ENCODE measurements at places on chromosomes 1 and 21.
A peak's percentile ranks its signal among the peaks of the same experiment; 100 is the strongest.

DNA sequence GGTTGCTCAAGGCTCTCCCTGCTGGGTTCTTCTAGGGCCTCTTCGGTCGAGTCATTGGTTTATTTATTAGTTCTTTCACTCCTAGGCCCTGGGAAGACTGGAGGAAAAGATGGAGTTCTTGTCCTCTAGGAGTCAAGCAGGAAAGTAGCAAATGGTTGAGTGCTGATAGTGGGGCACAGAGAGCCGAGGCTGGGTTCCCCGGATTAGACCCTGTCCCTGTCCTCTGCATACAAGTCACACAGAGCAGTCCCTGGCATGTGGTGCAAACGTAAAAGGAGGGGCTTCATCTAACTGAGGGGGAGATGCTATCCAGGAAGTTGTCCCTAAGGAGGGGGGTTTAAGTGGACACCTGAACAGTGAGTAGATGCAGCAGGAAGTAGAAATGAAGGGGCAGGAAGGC is 19.2 kb upstream of the KCNE2 start:
- DNase-seq = no peak

DNA sequence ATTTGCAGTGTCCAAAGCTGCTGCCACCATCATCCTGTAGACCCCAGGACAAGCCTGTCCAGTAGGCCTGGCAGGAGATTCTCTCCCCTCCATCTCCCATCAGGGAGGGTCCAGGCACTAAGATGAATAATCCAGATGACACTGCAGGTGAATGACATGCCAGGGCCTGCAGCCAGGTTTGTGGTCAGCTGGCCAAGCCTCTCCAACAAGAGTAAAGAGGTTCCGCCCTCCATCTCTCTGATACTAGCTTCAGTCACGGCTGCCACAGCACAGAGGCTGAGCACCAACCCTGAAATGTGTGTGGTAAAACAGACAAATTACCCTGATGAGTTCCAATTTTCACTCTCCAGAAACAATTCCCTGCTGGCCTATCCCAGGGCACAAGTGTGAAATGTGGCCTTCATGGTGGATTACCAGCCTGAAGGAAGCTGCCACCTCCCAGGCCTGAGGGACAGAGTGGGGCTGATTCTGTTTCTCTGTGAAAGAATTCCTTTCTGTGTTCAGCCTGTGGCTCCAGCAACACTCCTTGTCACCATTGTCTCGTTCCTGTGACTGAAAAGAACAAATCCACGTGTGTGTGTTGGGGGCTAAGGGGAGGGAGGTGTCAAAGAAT is 19.9 kb upstream of the LHX4 start:
- no peak for DNase-seq

DNA sequence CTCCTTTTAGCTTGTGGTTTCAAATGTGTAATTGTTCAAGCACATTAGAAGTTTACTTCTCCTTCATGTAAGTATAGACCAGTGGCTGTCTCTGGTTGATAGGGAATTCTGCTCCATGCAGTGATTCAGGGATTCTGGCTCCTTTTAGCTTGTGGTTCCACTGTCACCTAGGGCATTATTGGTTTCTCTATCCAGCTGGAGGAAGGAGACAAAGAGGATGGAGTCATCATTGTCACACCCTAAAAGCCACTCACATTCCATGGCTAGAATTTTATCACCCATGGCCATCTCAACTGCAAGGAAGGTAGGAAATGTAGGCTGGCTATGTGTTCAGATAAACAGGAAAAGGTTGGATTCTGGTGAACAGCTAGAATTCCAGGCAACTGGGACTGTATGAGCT is 131.2 kb downstream of the URB2 start:
- DNase-seq = no peak

GRCh38 chr1:207364614-207365013 is 43.1 kb downstream of the CD55 start:
- no peak for DNase-seq

- no peak for DNase-seq
Measured at GRCh38 chr1:184576822-184577221, 177.8 kb downstream of the EDEM3 start.

GRCh38 chr1:59815892-59816291 is 1.1 kb downstream of the HOOK1 start:
- DNase-seq = no peak

- no peak for DNase-seq
Measured at GRCh38 chr21:40684726-40685125, 162.2 kb downstream of the DSCAM start.

GRCh38 chr1:151882466-151882865 is 26.8 kb downstream of the THEM4 start:
- DNase-seq = no peak

GRCh38 chr1:180230791-180231505 is 884 bp downstream of the LHX4 start:
- DNase-seq = peak; percentile 56

- no peak for DNase-seq
Measured at GRCh38 chr1:4743978-4744750, 89.8 kb downstream of the AJAP1 start.

DNA sequence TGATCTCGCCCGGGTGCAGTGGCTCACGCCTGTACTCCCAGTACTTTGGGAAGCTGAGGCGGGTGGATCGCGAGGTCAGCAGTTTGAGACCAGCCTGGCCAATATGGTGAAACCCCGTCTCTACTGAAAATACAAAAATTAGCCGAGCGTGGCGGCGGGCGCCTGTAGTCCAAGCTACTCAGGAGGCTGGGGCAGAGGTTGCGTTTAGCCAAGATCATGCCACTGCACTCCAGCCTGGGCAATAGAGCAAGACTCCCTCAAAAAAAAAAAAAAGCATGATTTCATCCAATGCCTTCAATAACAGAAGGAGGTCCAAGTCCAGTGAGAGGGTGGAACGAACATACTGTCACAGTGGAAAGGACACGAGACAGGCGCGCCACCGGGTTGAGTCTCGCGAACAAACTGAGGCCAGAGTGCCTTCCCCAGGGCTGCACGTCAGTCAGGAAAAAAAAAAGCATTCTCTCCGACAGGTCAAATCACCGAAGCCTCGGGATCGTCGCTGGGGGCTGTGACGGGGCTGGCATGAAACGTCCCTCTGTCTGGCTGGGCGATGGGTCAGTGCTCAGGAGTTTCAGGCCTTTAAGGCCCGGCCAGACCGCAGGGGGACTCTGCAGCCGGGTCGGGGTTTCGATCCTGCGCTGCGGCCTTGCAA is 8.4 kb upstream of the CROCC start:
- no peak for DNase-seq

DNA sequence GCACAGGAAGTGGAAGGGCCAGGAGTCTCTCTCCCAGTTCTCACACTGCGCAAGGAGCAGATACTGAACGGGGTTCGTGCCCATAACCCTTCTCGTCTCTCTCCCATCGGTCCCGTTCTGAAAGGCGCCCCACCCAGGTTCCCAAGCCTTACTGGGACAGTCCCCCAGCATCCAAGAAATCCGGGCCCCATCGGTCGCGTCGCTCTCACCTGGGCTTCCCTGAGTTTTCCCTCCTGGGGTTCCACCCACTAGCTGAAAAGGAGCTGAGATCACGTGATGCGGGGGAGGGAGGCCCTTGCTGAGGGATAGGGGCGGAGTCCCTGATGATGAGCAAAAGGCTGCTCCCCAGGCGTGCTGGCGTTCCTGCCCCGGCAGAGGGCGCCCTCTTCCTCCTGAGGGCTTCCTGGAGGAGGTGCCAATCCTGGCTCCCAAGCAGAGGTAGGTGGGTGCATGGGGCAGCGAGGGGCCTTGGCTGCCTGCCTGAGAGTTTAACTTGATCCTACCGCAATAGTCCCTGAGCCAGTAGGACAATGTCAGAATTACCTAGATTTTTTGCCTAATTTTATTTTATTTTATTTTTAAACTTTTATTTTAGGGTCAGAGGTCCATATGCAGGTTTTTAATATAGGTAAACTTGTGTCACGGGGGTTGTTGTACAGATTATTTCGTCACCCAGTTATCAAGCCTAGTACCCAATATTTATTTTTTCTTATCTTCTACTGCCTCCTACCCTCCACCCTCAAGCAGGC is at the start of gene SPOCD1:
Gene SPOCD1 (minus strand): TSS at position 271 of the 749 bp plus-strand sequence. CDS start 689 bp downstream, outside the sequence.
- DNase-seq = peak; percentile 80

DNA sequence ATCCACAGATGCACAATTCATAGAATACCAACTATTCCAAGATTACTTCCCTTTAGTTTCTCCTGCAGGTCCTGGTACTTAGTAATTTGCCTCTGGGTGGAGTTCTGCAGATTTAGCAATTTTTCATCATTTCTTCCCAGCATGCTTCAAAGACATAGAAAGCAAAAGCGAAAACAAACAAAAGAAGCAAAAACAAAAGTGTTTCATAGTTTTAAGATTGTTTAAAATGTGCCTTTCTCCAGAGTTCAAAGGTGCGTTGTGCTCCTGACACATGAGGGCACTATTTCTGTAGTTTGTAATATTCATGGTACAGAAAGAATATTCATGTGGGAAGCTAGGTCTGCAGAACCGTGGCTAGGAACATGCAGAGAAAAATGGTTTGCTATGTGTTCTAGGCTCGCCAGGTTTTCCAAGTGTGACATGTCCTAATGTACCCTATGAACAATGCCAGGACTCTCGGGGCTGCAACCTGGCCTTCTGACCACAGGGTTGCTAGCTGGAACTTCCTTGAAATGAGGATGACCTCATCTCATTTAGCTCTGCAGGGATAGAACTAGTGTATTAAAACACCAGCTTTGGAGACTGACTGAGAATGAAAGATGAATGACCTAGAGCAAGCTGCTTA is 30.0 kb upstream of the RCSD1 start:
- peak; percentile 55 for DNase-seq

GRCh38 chr1:209406595-209406994 is 176.9 kb upstream of the CAMK1G start:
- no peak for DNase-seq

- no peak for DNase-seq
Measured at GRCh38 chr1:17909634-17910033, 154.5 kb downstream of the ACTL8 start.

DNA sequence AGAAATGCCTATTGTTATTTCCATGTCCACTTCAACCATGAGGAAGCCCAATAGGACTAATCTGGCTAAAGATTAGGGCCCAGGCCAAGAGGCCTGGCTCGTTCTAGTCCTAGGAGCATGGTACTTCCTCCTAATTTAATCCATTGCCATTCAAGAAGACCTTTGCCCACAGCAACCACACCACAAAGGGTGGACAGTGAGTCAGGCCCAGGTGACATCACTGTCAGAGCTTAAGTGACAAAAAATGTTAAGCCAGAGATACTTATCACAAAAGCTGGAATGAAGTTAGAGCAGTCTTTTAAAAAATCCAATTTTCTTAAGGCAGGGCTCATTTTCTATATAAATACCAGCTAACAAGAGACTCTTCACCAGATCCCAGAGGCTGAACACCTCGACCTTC is at the start of gene SPRR3:
Gene SPRR3 (plus strand): TSS at position 368 of the 400 bp plus-strand sequence. CDS start 1,272 bp downstream, outside the sequence.
- no peak for DNase-seq

All from GM06990 (cell line).